ENCODE measurements at places on chromosomes 4 and X.

DNA sequence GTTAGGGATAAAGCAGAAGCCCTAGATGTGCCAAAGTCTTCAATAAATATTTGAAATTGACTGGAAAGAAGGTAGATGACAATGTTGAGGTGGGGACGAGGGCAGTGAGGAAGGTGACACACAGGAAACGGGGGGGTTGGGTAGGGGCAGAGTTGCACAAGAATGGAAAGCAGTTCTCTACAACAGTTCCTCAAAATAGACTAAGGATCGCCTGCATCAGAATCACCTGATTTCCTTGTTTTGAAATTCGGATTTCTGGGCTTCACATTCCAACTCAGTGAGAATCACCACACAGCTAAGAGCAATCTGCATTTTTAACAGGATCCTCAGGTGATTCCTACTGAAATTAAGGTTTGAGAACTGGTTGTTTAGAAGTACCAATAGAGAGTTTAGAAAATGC is 70.6 kb downstream of the ARFIP1 start:
- peaks cover 23% of the 10 kb centered on the region for H3K4me1 ChIP-seq
- no peak overlapping the region for H3K4me3 ChIP-seq
- H3K27me3 ChIP-seq = peaks cover 2% of the 10 kb centered on the region

GRCh38 chr4:164402554-164402953 is 351.4 kb upstream of the SMIM31 start:
- H3K27me3 ChIP-seq = no peaks in the 10 kb centered on the region
- no peaks in the 10 kb centered on the region for H3K4me1 ChIP-seq
- no peak for DNase-seq
- no peaks in the 10 kb centered on the region for H3K36me3 ChIP-seq

DNA sequence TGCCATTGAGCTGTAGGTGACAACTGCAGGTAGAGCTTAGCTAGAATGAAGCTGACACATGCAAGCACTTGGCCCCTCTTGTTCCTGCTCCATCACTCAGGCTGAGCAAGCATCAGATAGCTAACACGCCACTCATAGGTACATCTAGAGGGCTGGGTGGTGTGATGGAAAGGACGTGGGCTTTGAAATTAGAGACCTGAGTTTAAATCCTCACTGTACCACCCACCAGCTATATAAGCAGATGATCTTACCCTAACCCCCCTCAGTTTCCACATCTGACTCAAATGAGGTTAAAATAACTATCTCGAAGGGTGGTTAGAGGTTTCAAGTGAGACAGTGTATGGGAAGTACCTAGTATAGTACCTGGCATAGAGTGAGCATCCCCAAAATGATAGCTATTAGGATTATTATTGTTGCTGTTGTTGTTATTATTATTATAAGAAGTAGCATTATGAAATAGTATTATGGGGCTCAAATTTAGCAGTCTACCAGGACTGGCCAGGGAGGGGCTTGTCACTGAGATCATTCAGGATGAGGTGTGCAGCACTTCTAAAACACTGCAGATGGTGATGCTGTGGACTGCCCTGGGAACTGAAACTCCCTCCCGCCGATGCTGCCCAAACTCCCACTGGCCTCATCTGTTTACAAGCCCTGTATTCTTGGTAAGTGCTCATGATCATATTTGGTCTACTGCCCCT is 59.0 kb downstream of the REELD1 start:
- no peak overlapping the region for H3K27ac ChIP-seq
- no peak overlapping the region for H3K4me3 ChIP-seq
- H3K27me3 ChIP-seq = peaks cover 6% of the 10 kb centered on the region
- H3K36me3 ChIP-seq = peaks cover 4% of the 10 kb centered on the region
- H3K4me1 ChIP-seq = peaks cover 10% of the 10 kb centered on the region

DNA sequence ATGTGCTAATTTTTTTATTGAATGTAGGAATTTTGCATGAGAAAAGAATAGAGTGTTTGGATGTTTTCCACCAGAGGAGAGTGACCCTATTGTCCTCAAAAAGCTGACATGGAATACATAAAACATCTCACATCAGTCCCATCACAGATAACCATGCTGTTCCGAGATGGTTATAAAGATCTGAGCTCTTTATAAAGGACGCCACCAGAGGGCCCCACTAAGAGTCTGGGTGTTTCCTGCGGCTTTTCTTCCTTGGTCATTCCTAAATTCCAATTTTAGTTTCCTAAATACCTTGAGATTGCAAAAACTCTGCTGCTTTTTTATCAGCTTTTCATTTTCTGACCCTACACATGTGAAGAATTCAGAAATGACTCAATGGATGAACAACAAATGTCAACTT is 504.5 kb upstream of the FRG1 start:
- H3K27me3 ChIP-seq = no peaks in the 10 kb centered on the region
- no peaks in the 10 kb centered on the region for H3K36me3 ChIP-seq
- no peaks in the 10 kb centered on the region for H3K4me1 ChIP-seq
- DNase-seq = peak; percentile 10

DNA sequence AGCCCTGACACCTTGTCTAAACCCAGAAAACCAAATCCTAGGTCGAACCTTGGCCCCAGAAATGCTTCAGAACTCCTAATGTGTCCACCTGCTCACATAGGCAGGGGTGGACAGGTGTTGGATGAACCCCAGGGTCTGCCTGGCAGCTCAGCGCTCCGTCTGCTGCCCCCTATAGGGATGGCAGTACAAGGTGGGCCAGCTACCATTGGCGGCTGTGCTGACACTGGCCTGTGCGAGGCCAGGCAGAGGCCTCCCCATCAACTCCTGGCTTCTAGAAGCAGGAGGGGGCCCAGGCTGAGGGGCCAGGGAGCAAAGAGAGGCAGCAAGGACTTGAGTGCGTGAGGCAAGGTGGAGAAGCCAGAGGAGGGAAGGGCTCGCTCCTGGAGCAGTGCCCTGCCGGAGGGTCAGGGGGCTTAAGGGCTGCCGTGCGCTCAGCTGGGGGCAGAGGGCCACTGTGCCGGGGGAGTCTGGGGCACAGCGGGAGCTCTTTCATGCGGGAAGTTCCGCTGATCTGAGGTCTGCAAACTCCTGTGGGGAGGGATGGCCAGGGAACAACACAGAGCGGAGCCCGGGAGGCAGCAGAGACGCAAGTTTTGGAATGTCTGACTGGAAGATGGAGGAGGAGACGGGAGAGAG is 20.6 kb downstream of the CCNQ start:
- DNase-seq = no peak
- H3K4me3 ChIP-seq = no peak overlapping the region
- no peaks in the 10 kb centered on the region for H3K4me1 ChIP-seq
- H3K36me3 ChIP-seq = no peaks in the 10 kb centered on the region

DNA sequence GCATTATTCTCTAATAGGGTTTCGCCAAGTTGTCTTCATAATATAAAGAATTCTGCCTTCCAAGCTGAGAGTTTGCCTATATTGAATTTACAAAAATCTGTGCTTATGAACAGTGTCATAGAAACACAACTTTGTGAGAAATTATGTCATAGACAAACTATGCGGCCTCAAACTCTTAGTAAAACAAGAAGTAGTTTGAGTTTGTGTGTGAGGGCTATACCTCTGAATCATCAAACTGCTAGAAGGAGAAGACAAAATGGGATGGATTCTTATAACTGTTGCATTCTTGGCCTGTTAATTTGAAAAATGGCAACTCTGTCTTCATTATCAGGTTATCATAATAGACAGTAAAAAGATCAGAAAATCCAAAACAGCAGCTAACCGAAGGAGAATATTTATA is 46.1 kb upstream of the NAP1L5 start:
- no peak for DNase-seq
- no peaks in the 10 kb centered on the region for H3K27me3 ChIP-seq
- no peaks in the 10 kb centered on the region for H3K4me1 ChIP-seq
- H3K4me3 ChIP-seq = no peak overlapping the region
- H3K36me3 ChIP-seq = peaks cover 18% of the 10 kb centered on the region

DNA sequence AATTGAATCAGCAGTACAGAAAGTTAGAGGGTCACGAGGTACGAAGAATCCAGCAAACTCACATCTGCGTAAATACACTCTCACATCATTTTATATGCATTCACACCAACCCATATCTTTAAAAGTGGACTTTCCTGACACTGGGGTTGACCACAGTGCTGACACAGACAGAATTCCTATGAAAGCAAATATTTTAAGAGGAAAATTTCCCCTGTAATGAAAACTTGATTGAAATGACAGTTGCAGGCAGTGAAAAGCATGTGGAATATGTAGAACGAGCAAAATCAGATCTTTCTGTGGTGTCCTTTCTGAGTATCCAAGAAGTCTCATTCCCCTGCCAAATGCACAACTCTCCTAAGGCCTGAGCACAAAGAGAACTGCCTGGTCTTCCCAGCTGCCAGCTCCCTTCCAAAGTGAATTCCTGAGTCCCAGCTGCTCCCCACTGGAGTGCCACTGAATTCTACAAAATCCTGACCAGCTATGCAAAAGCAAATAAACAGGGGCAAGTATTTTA is 50.5 kb upstream of the FAM9C start:
- H3K4me3 ChIP-seq = no peak overlapping the region
- no peaks in the 10 kb centered on the region for H3K4me1 ChIP-seq
- DNase-seq = no peak
- H3K36me3 ChIP-seq = no peaks in the 10 kb centered on the region

- H3K27me3 ChIP-seq = peaks cover 2% of the 10 kb centered on the region
- H3K27ac ChIP-seq = no peak overlapping the region
- peaks cover 38% of the 10 kb centered on the region for H3K36me3 ChIP-seq
- DNase-seq = no peak
These were observed 27.0 kb downstream of the METAP1 start for GRCh38 chr4:99022566-99022965.

DNA sequence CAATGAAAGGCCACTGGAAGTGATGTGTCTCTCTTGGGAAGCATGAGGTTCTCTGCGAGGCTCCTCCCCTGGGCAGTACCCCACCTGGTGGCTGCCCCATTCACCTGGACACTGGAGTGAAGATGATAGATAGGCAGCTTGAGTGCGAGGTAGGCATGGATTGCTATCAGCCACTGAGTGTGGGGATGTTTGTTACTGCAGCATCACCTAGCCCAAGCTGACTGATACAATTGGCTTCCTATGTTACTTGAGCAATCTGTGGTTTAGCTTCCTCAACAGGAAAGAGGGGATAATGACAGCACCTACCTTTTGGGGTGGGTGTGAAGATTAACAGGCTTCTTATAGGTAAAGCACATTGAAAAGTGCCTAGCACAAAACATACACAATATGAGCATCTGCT is 30.8 kb downstream of the ADRA2C start:
- H3K27me3 ChIP-seq = peaks cover 6% of the 10 kb centered on the region
- H3K4me1 ChIP-seq = no peaks in the 10 kb centered on the region
- DNase-seq = no peak
- no peak overlapping the region for H3K27ac ChIP-seq

- H3K4me1 ChIP-seq = peaks cover 14% of the 10 kb centered on the region
- no peak overlapping the region for H3K4me3 ChIP-seq
- no peak overlapping the region for H3K27ac ChIP-seq
- H3K36me3 ChIP-seq = no peaks in the 10 kb centered on the region
These were observed 168.9 kb downstream of the BCOR start for GRCh38 chrX:39928704-39929378.

GRCh38 chr4:7421356-7422150 is 13.2 kb downstream of the PSAPL1 start:
- DNase-seq = no peak
- peaks cover 1% of the 10 kb centered on the region for H3K27me3 ChIP-seq
- H3K4me3 ChIP-seq = no peak overlapping the region

GRCh38 chr4:189659287-189659686 is 281.4 kb upstream of the FRG1 start:
- H3K27ac ChIP-seq = no peak overlapping the region
- H3K36me3 ChIP-seq = no peaks in the 10 kb centered on the region
- peaks cover 8% of the 10 kb centered on the region for H3K4me1 ChIP-seq
- no peak for DNase-seq

GRCh38 chr4:145937971-145938611 is 532 bp downstream of the ZNF827 start:
- H3K27ac ChIP-seq = peak overlapping the region; percentile 96
- H3K4me3 ChIP-seq = peak overlapping the region; percentile 95
- H3K27me3 ChIP-seq = peaks cover 15% of the 10 kb centered on the region
- peaks cover 6% of the 10 kb centered on the region for H3K36me3 ChIP-seq
- H3K4me1 ChIP-seq = peaks cover 32% of the 10 kb centered on the region

GRCh38 chr4:88969746-88970145 is 87.2 kb downstream of the FAM13A start:
- no peak overlapping the region for H3K4me3 ChIP-seq
- no peaks in the 10 kb centered on the region for H3K27me3 ChIP-seq
- no peak for DNase-seq
- no peaks in the 10 kb centered on the region for H3K36me3 ChIP-seq
- no peak overlapping the region for H3K27ac ChIP-seq

DNA sequence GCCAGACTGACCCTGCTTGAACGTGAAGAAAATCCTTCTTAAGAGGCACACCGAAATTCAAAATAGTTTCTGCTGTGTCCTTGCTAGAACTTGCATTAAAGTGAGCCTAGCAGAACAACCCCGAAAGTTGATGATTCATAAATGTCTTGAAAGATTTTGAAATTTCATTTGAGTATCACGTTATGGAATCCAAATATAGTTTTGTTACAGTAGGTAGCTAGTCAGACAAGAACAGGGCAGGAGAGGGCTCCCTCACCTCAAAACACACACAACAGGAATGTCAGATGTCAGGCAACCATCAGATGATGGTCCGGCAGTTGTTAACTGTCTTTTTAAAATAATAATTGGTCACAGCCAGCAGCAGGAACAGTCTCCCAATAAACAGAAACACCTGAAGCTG is 259.6 kb upstream of the GNPDA2 start:
- no peaks in the 10 kb centered on the region for H3K4me1 ChIP-seq
- H3K4me3 ChIP-seq = no peak overlapping the region
- peaks cover 5% of the 10 kb centered on the region for H3K27me3 ChIP-seq
- H3K27ac ChIP-seq = no peak overlapping the region
- no peaks in the 10 kb centered on the region for H3K36me3 ChIP-seq

DNA sequence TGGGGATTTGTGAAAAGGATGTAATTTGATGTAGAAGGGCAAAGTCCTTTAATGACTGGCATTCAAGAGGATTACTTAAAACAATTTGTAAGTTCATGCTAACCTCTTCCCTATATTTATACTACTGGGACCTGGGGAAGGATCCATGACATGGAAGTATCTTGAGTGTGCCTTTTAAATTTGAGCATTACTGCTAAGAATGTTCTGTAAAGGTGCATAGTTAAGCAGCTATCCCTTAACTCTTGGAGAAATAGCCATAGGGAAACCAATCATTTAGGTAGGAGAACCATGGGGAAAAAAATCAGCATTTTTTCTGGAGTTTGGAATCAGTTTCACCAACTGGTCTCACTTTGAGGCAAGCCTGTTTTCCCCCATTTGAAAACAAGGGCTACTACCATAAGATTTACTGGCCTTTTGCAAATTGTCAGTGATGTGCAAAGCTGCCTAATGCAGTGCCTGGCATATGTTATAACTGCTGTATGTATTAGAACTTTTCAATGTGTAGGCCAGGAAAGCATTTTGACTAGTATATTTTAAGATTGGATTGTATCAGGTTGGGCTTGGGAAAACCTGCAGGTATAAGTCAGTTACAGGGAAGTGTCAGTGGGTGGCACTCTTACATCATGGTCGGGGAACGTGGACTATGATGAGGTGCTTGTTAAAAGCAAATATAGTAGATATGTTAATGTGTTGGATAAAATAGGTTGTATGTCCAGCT is 72.1 kb downstream of the PRSS12 start:
- H3K27me3 ChIP-seq = peaks cover 4% of the 10 kb centered on the region
- peaks cover 13% of the 10 kb centered on the region for H3K4me1 ChIP-seq
- peak; percentile 53 for DNase-seq
- no peak overlapping the region for H3K27ac ChIP-seq
- H3K36me3 ChIP-seq = no peaks in the 10 kb centered on the region
